AG04449 (cell line): ENCODE measurements at places on chromosomes 1 and 21.

DNA sequence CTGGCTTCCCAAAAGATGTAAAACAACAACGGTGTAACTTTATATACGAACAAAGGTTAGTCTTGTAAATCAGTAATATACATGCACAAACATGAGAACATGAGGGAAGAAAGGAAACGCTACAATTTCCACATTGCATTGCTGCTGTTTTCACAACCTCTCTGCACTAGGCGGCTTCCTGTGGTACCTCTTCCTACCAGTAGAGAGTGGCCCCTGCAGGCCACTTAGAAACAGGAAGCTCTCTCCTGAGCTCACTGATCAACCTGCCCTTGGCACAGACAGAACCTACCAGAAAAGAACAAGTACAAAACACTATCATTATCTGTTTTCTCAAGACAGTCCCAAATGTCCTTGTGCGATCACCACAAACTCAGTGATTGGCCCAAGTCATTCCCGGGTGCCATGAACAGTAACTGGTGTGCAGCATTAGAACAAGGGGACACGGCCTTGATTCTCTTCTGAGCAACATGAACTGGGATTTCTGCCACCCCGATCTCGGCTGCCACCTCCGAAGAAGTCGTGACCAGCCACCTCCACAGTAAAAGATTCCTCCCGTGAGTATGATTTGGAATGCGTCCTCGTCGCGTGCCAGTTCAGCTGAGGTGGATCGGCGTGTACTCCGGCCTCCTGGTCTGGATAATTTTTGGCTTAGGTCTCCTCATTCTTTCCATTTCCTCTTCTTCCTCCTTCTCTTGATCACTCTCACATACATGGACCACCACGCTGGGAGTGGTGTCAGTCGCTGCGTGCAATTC is 5.7 kb upstream of the KCNE1 start:
- no peak for DNase-seq

DNA sequence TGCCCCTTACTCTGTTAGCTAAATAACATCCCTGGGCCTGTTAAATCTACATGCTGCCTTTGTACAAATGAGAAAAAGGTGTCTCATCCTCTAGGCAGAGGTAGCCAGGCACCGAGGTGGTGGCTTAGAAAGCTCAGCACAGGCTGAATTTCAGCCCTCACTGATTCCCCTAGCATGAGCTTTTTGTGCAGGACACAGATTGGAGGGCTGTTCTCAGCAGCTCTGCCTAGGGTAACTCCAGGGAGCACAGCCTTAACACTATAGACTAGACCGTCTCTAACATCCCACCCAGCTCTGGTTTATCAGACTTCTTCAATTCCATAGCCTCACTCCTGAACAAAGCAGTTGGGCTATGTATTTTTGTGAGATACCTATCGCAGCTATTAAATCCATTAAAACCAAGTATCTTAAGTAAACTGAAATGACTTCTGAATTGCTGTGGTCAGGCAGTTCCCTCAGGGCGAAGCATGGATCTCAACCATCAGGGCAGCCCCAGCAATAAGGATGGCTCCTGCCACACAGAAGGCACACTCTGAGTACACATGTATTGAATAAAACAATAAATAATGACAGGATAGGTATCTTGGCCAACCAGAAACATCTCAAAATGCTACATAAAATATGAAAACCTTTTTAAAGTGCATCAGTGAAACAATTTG is 14.8 kb downstream of the S100A6 start:
- DNase-seq, result no peak

GRCh38 chr1:64246294-64246917 is 43.0 kb downstream of the UBE2U start:
- DNase-seq, result no peak

GRCh38 chr1:53617851-53618499 is 121.0 kb downstream of the GLIS1 start:
- no peak for DNase-seq
